Activated naive CD4-positive, alpha-beta T cell treated with anti-CD3 and anti-CD28 coated beads, Interleukin-2, amount 50 U/mL, for 16 hours (primary cell): ENCODE measurements at places on chromosomes 7 and 10.

DNA sequence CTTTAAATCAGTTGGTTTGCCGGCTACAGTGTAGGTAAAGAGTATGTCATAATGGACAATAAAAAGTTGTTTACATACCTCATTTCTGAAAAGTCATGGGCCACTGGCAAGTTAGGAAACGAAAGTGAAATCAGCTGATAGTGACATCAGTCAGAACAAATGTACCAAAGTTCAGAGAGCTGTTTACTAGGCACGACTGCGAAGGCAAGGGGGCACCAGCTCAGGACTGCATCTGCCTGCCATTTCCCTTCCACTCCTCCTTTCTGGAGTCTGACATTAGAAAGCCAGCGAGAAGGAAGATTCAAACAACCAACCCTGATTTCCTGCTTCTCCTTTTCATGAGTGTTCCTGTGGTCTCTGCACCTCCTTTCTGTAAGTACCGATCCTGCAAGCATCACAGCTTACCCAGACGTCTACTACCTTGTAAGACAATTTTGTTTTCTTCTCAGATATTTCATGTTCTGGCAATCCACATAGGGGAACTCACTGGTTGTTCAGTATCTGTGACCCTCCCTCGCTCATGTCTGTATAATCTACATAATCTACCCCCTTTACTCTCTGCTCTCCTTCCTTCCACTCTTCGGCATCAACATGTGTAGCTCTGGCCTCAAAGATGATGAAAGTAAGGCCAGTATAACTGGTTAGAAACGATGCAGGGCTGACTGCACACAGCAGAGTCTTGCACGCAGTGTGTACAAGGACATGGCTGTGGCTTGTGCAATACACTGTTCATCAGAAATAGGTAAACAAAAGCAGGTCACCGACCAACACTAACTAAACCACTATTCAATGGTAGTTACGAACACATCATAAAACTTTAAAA lies at the start of gene TMEM140:
Gene TMEM140 (plus strand): TSS at position 174 of the 823 bp plus-strand sequence. CDS start 16,370 bp downstream, outside the sequence.
- peak; percentile 64 for DNase-seq

DNA sequence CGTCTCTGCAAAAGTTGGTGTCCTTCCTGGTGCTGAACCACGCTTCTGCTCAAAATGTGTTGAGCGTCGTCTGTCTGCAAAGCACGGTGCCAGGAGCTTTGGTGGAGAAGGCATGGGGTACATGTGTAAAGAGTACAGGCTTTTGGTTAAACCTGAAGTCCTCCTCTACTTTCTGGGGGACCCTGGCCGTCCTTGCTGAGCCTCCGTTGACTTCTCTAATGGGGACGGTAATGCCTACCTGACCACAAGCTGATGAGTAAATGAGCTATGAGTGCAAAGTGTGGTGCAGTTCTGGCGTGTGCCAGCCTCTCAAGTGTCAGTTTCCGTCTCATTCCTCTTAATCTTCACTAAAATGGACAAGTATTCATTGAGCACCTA lies 527 bp upstream of the HERPUD2 start:
- peak; percentile 21 for DNase-seq

DNA sequence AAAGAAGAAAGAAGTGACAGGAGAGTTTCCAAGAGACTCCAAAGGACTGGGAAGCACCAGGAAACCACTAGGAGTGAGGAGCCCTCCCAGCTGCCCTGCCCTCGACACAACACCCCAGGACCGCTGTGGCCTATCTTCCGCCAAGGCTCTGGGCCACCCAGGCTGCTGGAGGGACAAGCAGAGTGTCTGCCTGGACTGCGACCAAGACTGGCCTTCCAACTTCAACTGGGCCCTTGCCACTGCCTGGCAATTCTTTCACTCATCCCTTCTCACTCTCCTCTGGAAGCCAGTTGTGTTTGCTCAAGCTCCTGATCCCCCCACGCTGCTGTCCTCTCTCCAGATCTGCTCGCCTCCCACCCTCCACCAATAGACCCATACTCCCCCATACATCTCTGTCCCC lies 10.2 kb downstream of the KIAA1549 start:
- no peak for DNase-seq

DNA sequence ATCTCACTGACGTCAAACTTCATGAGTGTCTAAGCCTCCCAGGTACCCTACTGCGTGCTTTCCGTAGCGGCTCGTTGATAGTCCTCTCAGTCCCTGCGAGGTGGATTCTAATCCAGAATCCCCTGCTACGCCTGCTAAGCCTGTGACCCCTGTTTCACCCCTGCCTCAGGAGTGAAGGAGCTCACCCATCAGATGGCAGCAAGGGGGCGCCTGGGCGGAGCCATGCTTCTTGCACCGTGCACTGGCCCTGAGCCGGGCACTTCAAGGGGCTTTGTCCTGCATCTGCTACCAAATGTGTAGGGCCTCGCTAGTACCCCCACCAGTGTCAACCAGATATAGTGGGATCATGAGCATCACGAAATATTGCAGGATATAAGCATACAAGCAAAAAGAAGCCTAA lies 918 bp upstream of the STRA8 start:
- no peak for DNase-seq

DNA sequence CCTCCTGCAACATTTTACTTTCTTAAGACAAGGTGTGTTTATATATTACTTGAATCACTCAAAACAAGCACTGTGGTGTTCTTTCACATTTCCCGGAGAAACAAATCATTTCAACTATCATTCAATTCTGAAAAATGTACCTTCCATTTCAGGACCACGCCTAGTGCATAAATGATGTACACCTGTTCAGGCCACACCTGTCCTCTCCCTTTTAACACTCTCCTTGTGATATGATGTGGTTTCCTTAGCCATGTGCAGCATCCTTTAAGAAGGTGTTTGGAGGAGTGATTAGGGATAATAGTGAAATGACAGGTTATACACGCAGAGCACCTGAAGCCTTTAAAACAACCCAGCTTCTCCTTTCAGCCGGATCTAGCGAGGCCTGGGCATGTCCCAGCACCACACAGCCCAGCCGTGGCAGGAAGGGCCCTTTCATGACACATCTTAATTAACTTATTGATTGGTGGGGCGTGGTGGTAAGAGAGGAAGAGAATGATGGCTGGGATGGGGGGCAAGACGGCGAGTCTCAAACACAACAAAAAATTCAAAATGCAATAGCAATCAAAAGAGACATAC lies 26.9 kb downstream of the ABLIM1 start:
- no peak for DNase-seq

- DNase-seq, result no peak
Observed at GRCh38 chr7:166338-167060, 25.9 kb upstream of the FAM20C start.

DNA sequence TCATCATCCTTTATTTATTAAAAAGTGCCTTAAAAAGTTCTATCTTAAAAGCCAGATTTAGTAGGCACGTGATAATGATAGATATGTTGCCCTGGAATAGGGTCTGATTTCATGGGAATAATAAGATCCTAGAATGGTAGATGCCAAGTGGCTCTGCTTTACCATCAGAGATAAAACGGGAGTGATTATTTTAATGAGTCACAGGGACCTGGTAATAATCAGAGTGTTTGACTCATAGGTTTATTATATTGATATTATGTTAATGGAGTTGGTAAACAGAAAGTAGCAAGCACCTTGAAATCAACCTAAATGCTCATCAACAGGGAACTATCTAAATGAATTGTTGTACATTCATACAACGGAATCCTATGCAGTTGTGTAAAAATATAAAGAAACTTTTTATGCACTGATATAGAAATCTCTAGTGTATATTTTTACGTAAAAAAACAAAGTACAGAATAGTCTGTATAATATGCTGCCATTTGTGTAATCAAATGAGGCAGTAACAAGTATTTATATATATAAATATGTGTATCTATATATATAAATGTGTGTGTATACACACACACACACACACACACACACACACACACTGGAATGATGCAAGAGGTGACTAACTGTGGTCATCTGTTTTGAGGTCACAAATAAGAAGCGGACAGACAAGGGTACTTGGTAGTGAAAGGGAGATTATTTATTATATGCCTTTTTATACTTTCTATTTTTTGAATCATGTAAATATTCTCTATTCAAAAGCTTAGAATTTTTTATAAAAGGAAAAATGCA lies 78.6 kb upstream of the DYNC1I1 start:
- no peak for DNase-seq

DNA sequence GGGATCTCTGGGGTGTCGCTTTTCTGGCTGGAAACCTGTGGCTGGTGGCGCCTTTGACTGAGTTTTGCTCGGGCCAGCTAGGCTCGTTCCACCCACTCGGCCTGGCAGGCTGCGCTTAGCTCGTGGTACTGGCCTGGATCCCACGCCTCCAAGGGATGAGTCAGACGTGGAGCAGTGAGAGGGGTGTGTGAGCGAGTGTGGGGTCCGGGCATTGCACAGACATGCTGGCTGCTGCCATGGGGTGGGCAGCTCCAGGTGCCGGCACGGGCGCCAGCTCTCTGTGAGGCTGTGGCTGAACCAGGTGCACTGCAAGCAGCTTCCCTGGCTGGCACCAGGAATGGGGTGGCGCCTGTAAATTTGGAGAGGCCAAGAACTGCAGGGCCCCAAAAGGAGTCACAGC lies 63.1 kb upstream of the CACNA2D1 start:
- DNase-seq, result no peak

- no peak for DNase-seq
Observed at GRCh38 chr10:11864727-11865126, 41.6 kb downstream of the PROSER2 start.

DNA sequence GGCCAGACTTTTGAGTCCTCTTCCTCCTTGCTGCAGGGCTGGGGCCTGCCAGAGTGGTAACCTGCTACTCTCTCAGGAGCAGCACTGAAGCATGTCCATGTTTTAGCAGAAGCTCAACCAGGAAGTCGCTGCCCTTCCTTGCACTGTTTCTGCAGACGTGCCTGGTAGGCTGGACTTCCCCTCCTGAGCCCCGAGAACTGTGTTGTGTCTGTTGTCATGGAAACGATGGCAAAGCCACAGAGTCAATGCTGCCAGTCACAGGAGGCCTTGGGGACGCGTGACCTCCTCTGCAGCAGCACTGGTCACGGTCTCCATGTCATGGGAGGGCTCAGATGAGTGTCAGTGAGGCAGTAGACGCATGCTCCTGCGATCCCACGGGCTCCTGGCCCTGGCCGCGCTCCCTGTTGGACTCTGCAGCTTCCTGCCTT lies 145.5 kb downstream of the FANK1 start:
- peak; percentile 26 for DNase-seq

DNA sequence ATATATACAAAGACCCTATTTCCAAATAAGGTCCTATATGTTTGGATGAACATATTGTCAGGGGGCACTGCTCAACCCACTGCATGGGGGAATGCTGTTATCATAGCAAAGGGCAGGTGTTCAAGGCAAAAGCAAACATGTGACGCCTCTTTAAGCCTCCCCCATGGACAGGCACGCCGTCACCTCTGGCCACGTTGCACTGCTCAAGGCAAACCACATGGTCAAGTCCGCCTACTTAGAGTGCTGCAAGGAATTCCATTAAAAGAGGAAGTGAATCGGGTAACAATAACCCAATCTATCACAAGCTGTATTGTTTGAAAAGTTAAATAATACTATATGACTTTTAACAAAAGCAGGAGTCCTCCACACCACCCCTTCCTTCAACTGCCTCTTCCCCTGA lies 8.8 kb upstream of the CALD1 start:
- no peak for DNase-seq

DNA sequence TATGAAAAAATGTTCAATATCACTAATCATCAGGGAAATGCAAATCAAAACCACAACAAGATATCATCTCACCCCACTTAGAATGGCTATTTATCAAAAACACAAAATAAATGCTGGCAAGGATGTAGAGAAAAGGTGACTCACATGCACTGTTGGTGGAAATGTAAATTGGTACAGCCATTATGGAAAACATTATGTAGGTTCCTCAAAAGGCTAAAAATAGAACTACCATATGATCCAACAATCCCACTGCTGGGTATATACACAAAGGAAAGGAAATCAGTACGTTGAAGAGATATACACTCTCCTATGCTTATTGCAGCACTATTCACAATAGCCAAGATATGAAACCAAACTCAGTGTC lies 50.2 kb downstream of the CDK1 start:
- no peak for DNase-seq

- no peak for DNase-seq
Observed at GRCh38 chr10:110432084-110432483, 65.6 kb upstream of the DUSP5 start.

DNA sequence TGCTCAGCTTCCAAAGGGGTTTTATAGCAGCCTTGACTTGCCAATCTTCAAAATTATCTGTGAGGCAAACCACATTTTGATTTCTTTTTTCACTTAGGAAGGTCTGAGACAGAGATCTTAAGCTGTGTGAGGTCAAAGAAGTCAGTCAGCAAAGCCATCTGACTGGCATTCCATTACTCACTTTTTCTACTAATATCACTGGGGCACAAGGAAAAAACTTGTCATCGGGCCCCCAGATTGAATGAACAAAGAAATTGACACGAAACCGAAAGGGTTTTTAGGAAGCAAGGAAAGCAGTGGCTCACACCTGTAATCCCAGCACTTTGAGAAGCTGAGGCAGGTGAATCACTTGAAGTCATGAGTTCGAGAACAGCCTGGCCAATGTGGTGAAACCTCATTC lies 78.5 kb upstream of the FRMD4A start:
- peak; percentile 67 for DNase-seq

- DNase-seq, result no peak
Observed at GRCh38 chr10:75431180-75432111, at the start of gene LRMDA. LRMDA (plus strand) TSS chr10:75431624.

- DNase-seq, result no peak
Observed at GRCh38 chr7:112204499-112205342, 1.5 kb downstream of the DOCK4 start.

GRCh38 chr7:51240868-51241267 lies 75.7 kb downstream of the COBL start:
- no peak for DNase-seq

GRCh38 chr7:12923971-12924370 lies 236.5 kb downstream of the ARL4A start:
- DNase-seq, result no peak

DNA sequence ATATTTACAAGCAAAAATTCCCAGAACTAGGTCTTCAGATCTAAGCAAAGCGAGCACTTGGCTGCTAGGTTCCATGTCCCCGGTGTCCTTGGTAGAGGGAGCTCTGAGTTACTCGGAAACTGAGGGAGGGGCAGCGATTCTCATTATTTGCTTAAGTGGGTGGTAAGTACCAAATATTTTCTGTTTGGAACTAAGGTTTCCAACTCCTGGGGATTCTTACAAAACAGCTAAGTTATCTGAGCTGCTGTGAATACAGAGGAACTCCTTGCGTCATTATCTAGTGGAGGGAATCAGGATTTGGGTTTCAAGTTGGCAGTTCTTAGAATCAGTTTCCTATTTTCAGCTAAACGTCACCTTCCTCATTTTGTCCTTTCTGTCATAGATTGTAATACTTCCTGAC lies 76.8 kb upstream of the IKZF1 start:
- no peak for DNase-seq
